SJSA1 (cell line): ENCODE measurements at places on chromosomes 4 and X.

DNA sequence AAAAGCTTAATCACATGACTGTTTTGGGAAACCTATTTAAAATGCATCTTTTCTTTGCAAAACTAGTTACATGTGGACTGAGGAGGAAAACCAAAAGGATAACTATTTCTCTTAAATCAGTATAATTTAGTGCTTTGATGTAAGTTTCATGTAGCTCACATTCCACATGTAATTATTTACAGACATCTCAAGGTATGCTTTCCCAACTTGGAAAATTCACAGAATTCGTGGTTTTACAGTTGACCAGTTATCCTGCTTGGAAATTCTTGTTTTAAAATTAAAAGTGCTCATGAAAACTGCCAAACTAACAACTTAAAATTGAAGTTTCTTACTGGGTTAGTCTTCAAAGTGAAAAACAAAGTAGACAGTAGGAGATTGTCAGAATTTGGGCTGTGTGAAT is 52.4 kb downstream of the EDNRA start:
- no peak for DNase-seq

- DNase-seq: no peak
These were observed 391.6 kb downstream of the ARHGAP24 start for GRCh38 chr4:85866508-85866907.

GRCh38 chrX:63475200-63475599 is 124.1 kb upstream of the SPIN4 start:
- DNase-seq: peak; percentile 1

DNA sequence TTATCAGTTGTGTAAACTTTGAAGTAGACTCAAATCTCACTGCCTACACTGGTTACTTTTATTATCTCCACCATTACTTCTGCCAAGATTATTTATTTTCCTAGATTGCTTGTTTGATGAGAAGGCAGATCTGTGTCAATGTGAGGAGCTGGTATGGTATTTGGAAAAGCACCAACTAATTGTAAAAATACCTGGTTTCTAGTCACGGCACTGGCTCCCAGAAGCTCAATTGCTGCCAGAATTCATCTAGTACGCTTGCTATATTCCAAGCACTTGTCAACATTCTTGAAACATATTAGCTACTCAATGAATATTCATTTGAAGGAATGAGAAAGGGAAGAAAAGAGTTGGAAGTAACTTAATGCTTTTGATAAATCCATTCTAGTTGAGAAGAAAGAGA is 1376.8 kb upstream of the ADGRL3 start:
- DNase-seq: no peak

- no peak for DNase-seq
These were observed 52.3 kb upstream of the TNIP3 start for GRCh38 chr4:121216461-121216860.
